ENCODE measurements at places on chromosomes 4 and X.

- DNase-seq = no peak
Observed at GRCh38 chrX:129565046-129565650, 25.1 kb downstream of the OCRL start.

GRCh38 chr4:20681271-20681670, 19.0 kb upstream of the PACRGL start:
- DNase-seq = no peak

- DNase-seq = no peak
Observed at GRCh38 chr4:36088542-36088941, 155.8 kb downstream of the ARAP2 start.

- no peak for DNase-seq
Observed at GRCh38 chrX:69142788-69143469, 22.3 kb downstream of the PJA1 start.

GRCh38 chr4:86967073-86967472, 32.3 kb downstream of the AFF1 start:
- DNase-seq = no peak

Measured in activated gamma-delta T cell treated with Interleukin-2 at 50 U/mL for 16 hours (primary cell).